ENCODE measurements at places on chromosomes 3 and 15.

GRCh38 chr15:36925653-36926426 lies 174.5 kb downstream of the MEIS2 start:
- no peak for DNase-seq

- peak; percentile 23 for DNase-seq
Measured at GRCh38 chr3:146746190-146746589, 141.0 kb upstream of the PLSCR5 start.

- DNase-seq = no peak
Measured at GRCh38 chr15:58058729-58059128, 6.8 kb downstream of the ALDH1A2 start.

DNA sequence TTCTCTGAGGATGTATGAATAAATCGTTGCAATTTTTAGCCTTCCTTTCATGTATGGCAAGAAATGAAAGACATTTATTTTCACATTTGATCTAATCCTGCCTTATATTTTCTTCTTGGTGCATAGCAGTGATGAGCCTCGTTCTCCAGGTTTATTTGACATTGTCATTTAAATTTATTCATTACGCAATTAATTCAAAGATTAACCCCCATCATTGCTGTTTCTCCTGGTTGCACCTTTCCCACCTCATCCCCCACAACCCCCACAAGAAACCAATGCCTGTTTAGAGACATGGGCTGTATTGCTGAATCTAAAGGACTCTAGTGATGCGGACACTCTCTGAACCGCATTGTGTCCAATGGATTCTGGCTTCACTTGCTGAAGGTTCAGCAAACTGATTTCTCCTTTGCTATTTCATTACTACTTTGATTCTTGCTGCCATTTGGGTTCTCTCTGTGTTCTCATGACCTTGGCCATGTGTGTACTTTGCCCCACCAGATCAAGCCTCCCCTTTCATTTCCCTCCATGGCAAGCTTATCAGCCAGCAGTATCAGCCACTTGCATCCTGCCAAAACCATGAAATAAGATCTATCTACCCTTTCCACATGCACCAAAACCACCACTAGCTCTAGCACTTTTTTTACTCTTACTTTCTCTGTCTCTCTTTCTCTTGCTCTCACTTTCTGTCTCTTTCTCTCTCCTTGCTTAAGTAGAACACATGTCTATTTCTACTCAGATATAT lies 382.7 kb downstream of the GBE1 start:
- DNase-seq = no peak

GRCh38 chr3:8743911-8744310 lies 10.3 kb downstream of the CAV3 start:
- DNase-seq = no peak

DNA sequence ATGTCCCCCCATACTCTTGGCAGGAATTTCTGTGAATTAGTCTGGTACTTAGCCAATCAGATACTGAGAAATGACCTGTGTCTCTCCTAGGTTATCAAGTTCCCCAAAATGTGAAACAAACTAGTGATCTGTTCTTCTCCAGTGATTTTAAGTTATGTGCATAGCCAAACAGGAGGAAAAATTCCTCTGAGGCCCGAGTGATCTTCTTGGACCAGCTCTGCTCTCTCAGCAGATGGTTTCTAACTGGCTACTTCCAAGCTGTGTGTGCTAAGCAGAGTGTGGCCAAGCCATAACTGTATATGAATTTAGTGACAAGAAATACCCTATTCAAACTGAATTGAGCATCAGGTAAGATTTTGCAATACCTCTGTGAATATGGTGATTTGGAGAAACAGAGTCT lies 89.5 kb downstream of the GREM1 start:
- DNase-seq = no peak

- peak; percentile 76 for DNase-seq
Measured at GRCh38 chr3:133540896-133541674, 32.4 kb upstream of the CDV3 start.

DNA sequence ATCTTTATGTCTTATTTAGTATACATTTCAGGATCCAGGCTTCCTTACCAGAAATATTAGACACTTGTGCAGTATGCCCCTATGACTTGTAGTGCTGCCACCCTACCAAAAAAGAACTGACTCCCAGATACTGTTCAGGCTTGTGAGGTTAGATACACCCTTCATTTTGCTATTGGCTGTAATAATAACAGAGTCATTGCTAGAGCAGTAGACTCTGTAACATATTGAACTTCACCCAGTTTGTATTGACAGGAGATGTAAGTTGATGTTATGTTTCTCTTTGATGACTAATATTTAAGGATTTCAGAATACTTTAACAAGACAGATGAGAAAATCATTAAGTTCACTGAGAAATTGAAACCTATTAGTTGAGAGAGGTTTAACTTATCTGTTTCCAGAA lies 32.9 kb downstream of the RNF111 start:
- no peak for DNase-seq

DNA sequence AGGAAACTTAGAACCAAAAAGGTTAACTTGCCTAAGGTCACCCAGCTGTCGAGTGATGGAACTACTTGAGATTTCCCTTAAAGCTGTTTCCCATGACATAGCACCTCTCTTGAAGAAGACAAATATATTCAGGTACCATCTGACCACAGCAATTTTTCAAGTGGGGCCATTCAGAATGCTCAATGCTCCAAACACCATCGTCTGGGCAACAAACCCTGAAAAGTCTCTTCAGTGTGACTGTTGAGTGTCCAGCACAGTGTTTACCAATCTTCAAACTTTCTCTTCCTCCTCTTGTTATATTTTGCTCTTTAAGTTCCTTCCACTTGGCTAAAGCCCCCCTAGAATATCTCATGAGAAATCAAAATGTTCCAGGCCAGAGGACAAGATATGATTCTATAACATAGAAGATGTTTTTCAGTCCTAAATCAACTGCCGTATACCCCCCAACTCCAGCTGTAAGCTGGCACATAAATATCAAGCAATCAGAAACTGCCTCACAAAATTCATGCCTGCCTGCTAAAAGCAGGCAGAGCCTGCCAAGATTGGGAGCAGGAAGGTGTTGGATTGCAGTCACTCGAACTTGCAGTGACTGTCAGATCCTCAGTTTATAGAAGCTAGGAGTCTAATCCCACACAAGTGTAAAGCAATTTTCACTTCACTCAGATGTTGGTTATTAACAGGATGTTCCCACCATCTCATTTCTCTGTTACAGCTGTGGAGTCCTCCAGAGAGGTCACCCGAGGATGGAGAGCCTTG lies 230.5 kb upstream of the MRPL3 start:
- DNase-seq = no peak

- DNase-seq = no peak
Measured at GRCh38 chr15:66655997-66656396, 46.0 kb upstream of the SMAD6 start.

DNA sequence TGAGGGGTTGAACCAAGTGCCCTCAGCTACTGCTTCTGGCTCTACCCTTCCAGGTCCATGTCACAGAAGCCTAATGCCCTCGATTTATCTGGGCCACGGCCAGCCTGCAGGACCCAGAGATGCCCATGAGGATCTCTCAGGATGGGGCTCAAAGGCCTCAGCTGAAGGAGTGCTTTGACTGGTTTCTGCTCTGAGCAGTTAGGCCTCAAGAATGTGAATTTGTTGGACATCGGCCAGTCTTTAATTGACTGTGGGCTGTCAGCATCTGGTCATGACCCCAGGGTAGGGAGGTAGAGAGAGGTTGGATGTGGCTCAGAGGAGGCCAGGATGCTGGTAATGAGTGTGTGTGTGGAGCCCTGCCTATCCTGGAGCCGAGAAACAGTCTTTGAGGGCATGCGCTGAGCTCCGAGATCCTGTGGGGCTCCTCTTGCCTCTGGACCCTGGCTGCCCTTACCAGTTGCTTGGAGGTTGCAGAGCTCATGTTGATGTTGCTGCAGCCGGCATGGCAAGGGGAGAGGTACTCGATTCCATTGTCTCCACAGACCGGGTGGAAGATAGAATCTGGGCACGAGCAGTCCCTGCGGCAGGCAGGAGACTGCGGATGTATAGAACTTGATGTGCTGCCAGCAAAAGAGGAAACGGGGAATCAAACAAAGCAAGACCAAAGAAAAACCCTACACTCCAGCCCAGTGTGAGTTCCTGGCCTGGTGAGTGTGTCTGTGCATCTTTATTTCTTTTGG lies 49.1 kb upstream of the RAB6B start:
- DNase-seq = peak; percentile 69

DNA sequence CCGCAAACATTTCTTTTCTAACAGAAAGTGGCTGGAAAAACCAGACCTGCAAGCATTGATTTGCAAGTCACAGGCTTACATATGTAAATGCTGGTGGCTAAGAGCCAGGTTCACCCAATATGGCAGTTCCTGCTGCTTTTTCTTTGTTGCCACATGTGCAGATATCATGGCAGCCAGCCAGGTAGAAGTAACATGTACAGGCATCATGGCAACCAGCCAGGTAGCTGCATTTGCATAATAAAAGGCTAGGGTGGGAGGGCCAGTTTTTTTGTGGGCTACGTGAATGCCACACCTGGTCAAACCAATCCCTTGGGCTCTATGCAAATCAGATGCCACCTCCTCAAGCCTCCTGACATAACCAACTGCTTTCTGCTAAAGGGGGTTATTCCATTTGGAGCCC lies 2.8 kb upstream of the SMCO1 start:
- no peak for DNase-seq

DNA sequence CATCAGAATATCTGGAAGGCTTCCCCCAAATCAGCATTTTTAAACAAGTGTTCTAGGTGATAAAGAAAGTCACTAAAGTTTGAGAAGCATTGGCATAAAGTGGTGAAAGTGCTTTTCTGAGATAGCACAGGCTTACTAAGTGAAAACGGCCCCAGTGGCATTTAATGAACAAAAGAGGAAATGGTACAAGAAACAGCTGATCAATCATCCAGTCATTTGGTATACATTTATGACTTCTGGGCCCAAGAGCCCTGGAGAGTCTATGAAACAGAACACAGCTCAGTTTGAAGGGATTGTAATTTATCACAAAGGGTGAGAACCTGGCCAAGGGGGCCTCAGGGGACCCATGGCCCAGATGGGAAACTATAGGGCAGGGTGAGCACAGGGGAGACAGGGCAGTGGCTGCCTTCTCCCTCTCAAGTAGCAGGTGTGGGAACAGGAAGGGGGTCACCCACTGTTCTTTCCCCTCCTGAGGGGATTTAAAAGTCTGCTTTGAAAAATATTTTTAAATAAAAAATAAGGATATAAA lies 265.5 kb upstream of the ROPN1 start:
- no peak for DNase-seq

GRCh38 chr15:39966521-39966920 lies 32.6 kb downstream of the EIF2AK4 start:
- no peak for DNase-seq

- DNase-seq = no peak
Measured at GRCh38 chr3:125120379-125121122, 64.8 kb upstream of the HEG1 start.

GRCh38 chr3:123819949-123820348 lies 64.2 kb downstream of the MYLK start:
- DNase-seq = no peak
